ENCODE measurements at places on chromosomes 3 and 15. TPM values are rescaled to one million over a fixed set of nuclear protein-coding genes. Genes with fewer than 3 reads are reported as not detected.

The CCDC54 gene
- total RNA-seq = not detected

The CACNA2D2 gene
- 6.9 TPM for total RNA-seq

The IL5RA gene
- total RNA-seq = 0.11 TPM

DNA sequence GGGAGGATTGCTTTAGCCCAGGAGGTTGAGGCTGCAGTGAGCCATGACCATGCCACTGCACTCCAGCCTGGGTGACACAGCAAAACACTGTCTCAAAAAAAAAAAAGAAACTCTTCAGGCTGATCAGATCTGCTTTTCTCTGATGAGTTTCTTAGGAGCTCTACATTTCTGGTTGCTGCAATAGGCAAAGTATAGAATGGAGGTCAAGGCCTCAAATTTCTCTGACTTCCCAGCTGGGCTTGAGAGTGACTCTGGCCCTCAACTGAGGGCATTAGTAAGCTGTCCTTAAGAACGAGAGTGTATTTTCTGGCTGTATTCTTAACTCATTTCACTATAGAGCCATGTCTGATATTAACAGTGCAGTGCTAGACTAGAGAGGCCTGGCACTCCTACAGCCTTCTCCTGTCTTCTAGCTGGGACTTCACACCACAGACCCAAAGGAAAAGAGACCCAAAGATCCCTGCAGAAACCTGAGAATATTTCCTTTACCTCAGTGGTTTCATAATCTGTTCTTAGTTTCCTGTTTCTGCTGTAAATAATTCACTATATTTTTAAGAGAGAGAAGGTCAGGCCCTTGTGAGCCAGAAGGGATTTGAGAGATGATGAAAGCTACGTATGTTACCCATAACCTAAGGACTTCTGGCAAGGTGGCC, 2.0 kb upstream of the NR1I2 start:
- peaks cover 6% of the 10 kb centered on the region for H3K36me3 ChIP-seq
- no peak overlapping the region for H3K27ac ChIP-seq
- no peak for DNase-seq
- H3K4me1 ChIP-seq = peaks cover 4% of the 10 kb centered on the region

DNA sequence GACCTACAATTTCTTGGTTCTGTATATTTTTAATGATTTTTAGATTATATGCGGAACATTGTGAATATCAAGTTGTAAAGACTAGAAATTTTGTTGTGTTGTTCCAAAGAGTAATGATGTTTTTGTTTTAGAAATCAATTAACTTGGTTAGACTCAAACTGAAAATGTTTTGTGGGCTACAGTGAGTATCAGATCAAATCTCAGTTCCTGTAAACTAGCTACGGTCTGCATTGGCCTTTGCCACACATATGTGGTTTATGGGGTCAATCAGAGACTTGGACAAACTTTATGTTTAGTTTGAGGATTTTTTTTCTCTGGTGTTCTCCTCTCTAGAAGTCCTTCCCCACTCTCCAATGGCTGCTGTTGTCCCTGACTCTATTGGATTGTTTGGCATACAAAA, 308.0 kb upstream of the THRB start:
- no peak overlapping the region for H3K4me3 ChIP-seq
- DNase-seq = no peak
- H3K27ac ChIP-seq = no peak overlapping the region
- H3K27me3 ChIP-seq = peaks cover 5% of the 10 kb centered on the region
- H3K4me1 ChIP-seq = no peaks in the 10 kb centered on the region

- H3K4me3 ChIP-seq = no peak overlapping the region
- H3K27me3 ChIP-seq = no peaks in the 10 kb centered on the region
- no peaks in the 10 kb centered on the region for H3K4me1 ChIP-seq
- H3K36me3 ChIP-seq = no peaks in the 10 kb centered on the region
- DNase-seq = no peak
Measured at GRCh38 chr3:107315141-107315540, 62.1 kb upstream of the CCDC54 start.

GRCh38 chr3:52769786-52770455, 819 bp downstream of the NEK4 start:
- peaks cover 6% of the 10 kb centered on the region for H3K36me3 ChIP-seq
- no peak for DNase-seq
- H3K4me3 ChIP-seq = peak overlapping the region; percentile 92
- peak overlapping the region; percentile 90 for H3K27ac ChIP-seq
- peaks cover 14% of the 10 kb centered on the region for H3K4me1 ChIP-seq

GRCh38 chr3:61371123-61371522, 119.9 kb upstream of the FHIT start:
- no peak overlapping the region for H3K27ac ChIP-seq
- no peaks in the 10 kb centered on the region for H3K36me3 ChIP-seq
- no peaks in the 10 kb centered on the region for H3K27me3 ChIP-seq
- peaks cover 4% of the 10 kb centered on the region for H3K4me1 ChIP-seq
- no peak for DNase-seq

- peaks cover 50% of the 10 kb centered on the region for H3K27me3 ChIP-seq
- H3K27ac ChIP-seq = no peak overlapping the region
- H3K4me3 ChIP-seq = no peak overlapping the region
- DNase-seq = no peak
Measured at GRCh38 chr15:93139436-93139835, 50.4 kb upstream of the RGMA start.

- no peaks in the 10 kb centered on the region for H3K36me3 ChIP-seq
- H3K27ac ChIP-seq = no peak overlapping the region
- DNase-seq = no peak
- no peaks in the 10 kb centered on the region for H3K4me1 ChIP-seq
- no peak overlapping the region for H3K4me3 ChIP-seq
Measured at GRCh38 chr3:191809326-191809949, 348.5 kb downstream of the PYDC2 start.
